Cardiac atrium fibroblast (primary cell): ENCODE measurements at places on chromosomes 1 and 21. TPM values are rescaled to one million over a fixed set of nuclear protein-coding genes. Genes with fewer than 3 reads are reported as not detected.

CLDN17 gene
- total RNA-seq = not detected in 2 replicates

FAM72C gene
- 0.36 and 1.5 TPM in 2 replicates for total RNA-seq

WNT2B gene
- total RNA-seq = 0.18 and 1.3 TPM in 2 replicates

C4BPA gene
- under 0.01 TPM in 1 of 2 replicates, not detected in the other for total RNA-seq

MYOM3 gene
- not detected in 2 replicates for total RNA-seq
